Activated naive CD8-positive, alpha-beta T cell treated with anti-CD3 and anti-CD28 coated beads, Interleukin-2, amount 10 ng/mL, durations not matched to agents 7 days and 5 days (primary cell): ENCODE measurements at places on chromosomes 1 and 21. TPM values are rescaled to one million over a fixed set of nuclear protein-coding genes. Genes with fewer than 3 reads are reported as not detected.

DNA sequence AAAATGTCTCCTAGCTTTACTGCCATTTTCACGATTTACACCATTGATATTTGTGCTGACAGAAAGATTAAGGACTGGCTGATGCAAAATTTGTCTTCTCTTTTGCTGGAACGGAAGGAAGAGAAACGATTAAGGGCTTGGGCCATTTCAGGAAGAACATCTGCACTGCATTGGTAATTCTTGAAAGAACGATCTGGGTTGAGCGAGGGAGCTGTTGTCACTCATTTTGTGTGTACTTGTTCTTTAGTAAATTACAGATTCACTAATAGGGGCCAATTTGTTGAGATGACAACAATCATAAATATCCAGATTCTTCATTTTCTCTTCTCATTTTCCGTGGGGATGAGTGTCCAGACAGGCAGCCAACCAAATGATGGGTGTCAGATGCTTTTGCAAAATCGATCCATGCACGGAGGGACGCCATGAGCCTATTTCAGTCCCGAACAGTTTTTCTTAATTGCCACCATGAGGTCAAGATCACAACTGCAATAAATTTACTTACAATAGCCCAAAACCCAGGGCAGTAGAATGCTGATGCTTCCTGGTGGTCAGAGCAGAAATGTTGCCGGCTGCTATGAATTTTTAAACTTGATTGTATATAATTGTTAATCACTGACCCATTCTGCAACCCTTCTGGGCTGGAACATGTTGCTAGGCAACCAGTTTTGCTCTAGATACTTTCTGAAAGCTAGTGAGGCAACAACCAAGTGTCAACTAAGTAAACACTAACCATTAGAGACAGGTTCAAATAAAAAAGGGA is 132.4 kb upstream of the TIAM1 start:
- DNase-seq, result no peak
- H3K36me3 ChIP-seq, result peaks cover 10% of the 10 kb centered on the region
- H3K4me1 ChIP-seq, result no peaks in the 10 kb centered on the region
- H3K27ac ChIP-seq, result no peak overlapping the region

The MACO1 gene
- total RNA-seq, result 20.6 TPM

The SPRR2B gene
- total RNA-seq, result not detected

DNA sequence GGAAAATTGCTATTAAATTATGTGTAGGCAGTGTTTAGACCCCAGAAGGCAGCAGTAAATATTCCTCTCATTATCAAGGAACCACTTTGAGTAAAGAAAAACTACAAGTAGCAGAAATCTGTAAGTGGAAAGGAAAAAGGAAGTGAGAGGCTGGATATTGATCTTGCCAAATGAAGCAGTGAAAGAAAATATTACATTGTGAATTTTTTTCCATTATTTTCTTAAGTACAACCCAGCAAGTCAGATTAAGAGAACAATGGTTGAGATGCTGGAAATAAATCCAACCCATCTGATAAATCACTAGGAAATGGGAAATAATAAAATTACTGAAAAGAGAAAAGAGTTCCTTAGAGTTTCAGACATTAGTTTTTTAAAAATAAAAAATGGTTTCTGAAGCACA is 106.7 kb downstream of the HMCN1 start:
- H3K4me1 ChIP-seq, result no peaks in the 10 kb centered on the region
- no peak overlapping the region for H3K4me3 ChIP-seq
- H3K36me3 ChIP-seq, result no peaks in the 10 kb centered on the region
- H3K27me3 ChIP-seq, result no peaks in the 10 kb centered on the region

DNA sequence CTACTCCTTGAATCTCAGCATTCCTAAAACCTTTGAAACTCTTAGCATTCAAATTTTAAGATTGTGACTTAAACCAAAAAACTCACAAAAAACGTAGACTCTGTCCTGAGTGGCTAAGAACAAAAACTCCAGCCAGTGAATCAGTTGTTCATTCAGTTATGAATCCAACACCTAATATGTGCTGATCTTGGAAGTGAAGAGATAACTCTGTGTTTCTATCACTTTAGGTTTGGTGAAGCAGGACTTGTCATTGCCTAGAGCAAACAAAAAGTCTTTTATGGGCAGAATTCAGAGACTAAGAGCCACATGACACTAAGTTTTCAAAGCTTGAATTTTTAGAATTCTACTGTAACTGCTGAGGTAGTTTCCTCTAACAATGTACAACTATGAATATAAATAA is 10.4 kb upstream of the GPR137B start:
- H3K27me3 ChIP-seq, result peaks cover 40% of the 10 kb centered on the region
- no peaks in the 10 kb centered on the region for H3K36me3 ChIP-seq
- H3K4me1 ChIP-seq, result no peaks in the 10 kb centered on the region
- no peak overlapping the region for H3K4me3 ChIP-seq
